Activated CD8-positive, alpha-beta memory T cell treated with anti-CD3 and anti-CD28 coated beads, Interleukin-2, amount 10 ng/mL, durations not matched to agents 7 days and 5 days (primary cell): ENCODE measurements at places on chromosomes 11 and 22. TPM values are rescaled to one million over a fixed set of nuclear protein-coding genes. Genes with fewer than 3 reads are reported as not detected.

The UBQLN3 gene
- 0.12 TPM for total RNA-seq

The KCNQ1OT1 gene
- 0.33 TPM for total RNA-seq

The MS4A7 gene
- not detected for total RNA-seq

The SH3BP1 gene
- 231 TPM for total RNA-seq

The PDE2A gene
- 0.75 TPM for total RNA-seq

The SLC5A1 gene
- total RNA-seq, result not detected

The YPEL4 gene
- total RNA-seq, result 1.0 TPM

The GPR152 gene
- not detected for total RNA-seq

The HTR3B gene
- not detected for total RNA-seq

The LPXN gene
- 225 TPM for total RNA-seq

The SYCE3 gene
- total RNA-seq, result 0.96 TPM

The WNT11 gene
- total RNA-seq, result 0.96 TPM

The CNGA4 gene
- 0.26 TPM for total RNA-seq

The KRTAP5-2 gene
- not detected for total RNA-seq

The MMP11 gene
- 0.91 TPM for total RNA-seq

The CHCHD10 gene
- total RNA-seq, result 155 TPM

The DDI1 gene
- total RNA-seq, result not detected

The MACROD1 gene
- total RNA-seq, result 10.1 TPM

The TSSK2 gene
- total RNA-seq, result not detected
